Stimulated activated CD4-positive, alpha-beta T cell treated with anti-CD3 and anti-CD28 coated beads, Interleukin-12 subunit alpha, Interleukin-12 subunit beta, amount 100 ng/mL, for 48 hours (primary cell): ENCODE measurements at places on chromosomes 5 and 9.

DNA sequence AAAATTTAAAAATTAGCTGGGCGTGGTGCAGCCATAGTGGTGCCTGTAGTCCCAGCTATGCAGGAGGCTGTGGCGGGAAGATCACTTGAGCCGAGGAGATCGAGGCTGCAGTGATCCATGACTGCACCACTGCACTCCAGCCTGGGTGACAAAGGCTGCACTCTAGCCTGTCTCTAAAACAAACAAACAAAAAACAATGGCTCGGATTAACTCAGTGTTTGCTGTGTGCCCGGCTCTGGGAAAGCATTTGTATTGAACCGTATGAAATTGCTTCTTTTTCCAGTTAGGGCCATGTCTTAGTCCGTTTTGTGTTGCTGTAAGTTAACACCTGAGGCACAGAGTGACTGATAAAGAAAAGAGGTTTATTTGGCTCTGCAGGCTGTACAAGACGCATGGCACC is 62.6 kb downstream of the CFAP77 start:
- no peak for DNase-seq

DNA sequence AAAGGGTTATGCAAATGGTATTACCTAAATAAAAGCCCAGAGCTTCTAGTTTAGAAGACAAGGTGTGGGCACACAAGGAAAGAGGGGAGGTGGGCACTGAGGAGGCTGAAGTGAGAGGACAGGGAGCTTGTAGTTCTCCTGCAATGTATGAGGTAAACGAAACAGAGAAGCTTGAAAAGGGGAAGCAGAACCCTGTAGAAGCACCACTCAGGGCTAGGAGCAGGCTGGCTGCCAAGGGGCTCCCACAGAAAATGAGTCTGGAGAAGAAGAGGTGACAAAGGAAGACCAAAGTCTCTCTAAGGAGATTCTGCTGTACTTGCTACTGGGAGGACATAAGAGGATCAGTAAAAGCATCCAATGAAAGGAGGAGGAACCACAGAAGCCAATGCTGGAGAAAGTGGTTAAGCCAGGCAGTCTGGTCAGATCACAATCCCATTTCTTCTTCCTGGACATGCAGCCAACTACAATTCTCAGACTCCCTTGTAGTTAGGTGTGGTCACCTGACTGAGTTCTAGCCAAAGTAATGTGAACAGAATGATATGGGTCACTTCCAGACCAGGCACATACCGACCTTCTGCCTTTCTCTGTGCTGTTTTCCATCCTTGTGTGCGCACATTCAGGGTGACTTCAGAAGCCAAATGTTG is 174.5 kb upstream of the MAP3K1 start:
- DNase-seq: no peak

DNA sequence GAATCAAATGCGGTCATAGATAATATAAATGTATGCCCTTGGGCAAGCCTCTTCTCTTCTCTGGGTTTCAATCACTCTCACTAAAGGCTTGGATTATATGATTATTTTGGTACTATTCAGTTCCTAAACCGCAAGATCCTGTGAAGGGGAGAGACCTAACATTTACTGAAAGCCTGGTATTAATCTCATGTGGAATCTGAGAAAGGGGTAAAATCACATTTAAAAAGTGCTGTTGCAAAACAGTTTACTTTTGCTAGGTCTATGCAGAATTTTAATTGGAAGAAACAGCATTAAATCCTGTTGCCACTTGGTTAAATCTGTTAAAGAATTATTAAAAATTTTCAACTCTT is 50.7 kb downstream of the SLC44A1 start:
- DNase-seq: no peak

DNA sequence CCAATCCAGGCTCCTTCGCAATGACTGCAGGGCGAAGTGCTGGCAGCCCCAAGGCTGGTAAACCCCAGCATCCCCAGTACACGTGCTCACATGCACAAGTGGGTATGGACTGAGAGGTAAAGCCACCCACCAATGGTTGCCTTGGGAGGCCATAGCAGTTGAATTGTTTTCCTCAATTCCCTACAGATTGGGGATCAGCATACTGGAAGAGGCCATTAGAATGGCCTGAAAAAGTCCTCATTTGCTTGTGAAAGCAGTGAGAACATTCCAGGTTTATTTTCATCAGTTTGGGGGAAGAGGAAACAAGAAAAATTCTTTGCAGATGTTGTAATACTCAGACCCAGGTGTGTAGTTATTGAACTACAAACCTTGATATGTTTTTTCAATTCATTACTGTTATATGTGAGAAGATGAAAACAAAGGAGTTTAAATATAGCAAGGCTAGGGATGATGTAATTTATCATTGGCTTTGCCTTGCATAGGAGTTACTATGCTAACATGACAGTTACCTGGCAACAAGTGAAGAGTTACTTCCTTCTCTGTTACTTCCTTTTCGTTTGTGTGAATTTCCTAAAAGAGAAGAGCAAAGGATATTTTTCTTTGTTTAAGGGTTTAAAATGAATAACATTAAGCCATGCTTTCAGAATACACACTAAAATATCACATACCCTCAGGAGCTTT is 36.4 kb downstream of the MTMR12 start:
- DNase-seq: no peak

GRCh38 chr5:141100243-141100805 is at the start of gene PCDHB3:
Gene PCDHB3, plus strand, starts transcription at chr5:141100473. Its CDS starts 177 bp downstream, at chr5:141100650.
- peak; percentile 12 for DNase-seq

DNA sequence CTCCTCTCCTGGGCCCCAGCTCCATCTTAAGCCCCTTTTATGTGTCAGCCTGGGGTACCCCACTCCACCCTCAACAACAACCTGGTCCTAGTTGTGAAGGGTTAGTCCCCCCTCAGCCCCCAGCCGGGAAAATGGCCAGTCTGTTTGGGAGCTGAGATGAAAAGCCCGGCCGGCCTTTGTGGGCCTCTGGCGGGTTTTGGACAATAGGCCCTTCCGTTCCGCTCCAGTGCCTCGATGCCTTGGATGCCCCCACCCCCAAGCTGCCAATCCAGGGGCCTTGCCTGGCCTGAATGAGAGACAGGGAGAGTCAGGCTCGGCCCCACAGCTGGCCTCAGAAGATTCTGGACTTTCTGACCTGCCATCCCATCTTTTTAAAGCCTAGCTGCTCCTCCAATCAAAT is 9.2 kb downstream of the CNTFR start:
- DNase-seq: no peak

DNA sequence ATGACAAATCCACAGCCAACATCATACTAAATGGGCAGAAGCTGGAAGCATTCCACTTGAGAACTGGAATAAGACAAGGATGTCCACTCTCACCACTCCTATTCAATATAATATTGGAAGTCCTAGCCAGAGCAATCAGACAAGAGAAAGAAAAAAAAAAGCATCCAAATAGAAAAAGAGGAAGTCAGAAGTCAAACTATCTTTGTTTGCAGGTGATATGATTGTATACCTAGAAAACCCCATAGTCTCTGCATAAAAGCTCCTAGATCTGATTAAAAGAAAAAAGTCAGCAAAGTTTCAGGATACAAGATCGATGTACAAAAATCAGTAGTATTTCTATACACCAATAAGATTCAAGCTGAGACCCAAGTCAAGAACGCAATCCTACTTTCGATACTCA is 66.1 kb downstream of the OSMR start:
- no peak for DNase-seq

DNA sequence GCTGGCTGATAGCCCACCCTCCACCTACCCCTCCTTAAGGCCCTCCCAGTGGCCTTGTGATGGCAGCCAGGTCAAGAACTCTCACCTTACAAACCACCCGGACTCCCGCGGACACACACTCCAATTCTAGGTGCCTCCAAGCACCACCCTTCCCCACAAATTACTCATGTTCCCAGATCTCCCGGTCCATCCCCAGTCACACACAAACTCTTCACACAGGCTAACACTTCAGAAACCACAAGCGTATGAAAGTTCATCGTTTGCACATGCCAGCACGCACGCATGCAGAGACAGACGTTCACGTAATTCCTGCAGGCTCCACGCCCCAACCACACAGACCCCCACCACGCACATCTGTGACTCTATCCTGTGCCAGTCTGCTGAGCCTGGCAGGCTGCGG is 18.0 kb downstream of the NR5A1 start:
- no peak for DNase-seq

DNA sequence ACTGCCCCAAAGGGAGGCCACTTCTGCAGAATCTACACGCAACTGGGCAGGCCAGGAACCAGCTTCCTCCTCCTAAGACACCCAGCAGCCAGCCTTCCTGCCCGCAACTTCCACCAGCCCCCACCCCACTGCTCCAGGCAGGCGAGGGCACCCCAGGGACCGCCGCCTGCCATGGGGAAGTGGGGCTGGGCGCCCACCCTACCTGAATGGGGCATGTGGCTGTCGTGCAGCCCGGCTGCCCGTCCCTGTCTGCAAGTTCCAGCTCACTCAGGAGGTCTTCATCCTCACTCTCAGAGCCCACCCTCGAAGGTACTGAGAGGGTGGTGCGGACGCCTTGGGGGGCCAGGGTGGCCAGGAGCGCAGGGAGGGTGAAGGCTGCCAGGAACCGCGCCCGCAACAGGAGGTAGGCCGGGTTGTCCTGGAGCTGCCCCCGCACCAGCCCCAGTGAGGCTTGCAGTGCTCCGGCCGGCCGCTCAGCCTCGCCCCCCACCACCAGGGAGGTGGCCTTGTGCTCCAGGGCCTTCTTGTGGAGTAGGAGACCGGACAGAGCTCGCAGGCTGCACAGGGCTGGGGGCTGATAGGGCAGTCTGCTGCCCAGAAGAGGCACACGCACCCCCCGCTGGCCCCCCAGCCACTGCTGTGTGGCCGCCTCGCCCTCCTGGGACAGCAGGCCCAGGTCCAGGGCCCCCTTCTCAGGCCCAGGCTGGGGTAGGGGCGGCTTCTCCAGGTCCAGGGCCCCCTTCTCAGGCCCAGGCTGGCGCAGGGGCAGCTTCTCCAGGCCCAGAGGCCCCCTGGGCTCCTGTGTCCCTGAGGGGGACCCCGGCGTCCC is 4.1 kb upstream of the CARD9 start:
- no peak for DNase-seq

DNA sequence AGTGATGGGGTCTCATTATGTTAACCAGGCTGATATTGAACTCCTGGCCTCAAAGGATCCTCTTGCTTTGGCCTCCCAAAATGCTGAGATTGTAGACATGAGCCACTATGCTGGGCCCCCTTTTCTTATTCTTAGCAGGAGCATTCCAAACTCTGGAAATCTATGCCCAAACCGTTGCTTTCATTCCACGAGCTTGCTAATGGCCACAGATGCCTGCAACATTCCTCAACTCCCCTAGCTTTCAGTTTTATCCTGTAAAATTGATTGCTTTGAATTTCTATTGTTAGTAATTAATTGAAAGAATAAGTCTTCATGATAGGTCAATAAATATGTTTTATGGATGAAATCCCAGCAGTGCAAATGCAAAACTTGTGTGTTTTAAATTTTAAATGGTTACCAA is 564.8 kb upstream of the WWC1 start:
- DNase-seq: no peak

DNA sequence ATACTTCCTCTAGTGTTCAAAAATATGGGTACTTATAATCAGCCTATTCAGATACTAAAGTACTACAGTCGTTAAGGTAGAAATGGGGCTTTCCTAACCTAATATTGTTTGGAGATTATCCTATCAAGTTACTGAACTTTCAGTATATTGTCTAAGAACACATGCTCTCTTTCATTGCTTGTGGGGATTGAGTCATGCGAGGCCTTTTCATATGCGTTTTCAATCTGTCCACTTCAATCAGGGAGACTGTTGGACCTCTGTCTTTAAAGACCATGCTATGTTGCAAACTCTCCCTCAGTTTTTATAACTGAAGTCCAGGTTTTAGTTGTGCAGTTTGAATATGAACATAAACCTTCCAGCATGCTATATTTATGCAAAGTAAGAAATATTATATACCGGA is 15.0 kb downstream of the PRR16 start:
- DNase-seq: no peak

- DNase-seq: no peak
Observed at GRCh38 chr9:125460346-125460745, 198.7 kb downstream of the GAPVD1 start.

DNA sequence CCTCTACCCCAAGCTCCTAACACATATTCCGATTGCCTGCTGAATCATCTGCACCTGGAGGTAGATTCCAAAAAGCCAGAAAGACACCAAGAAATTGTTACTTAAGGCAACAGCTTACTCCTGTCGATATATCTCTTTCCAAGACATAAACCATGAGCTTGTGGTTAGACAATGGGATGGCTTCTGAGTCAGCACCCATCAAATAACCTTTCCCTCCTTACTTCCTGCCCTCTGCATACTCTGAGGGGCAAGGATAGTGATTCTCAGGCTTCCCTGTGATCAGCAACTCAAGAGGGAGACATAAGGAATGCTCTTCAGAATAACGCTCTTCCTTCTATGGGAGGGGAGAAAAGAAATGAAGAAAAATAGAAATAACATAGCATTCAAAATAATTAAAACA is 70.9 kb downstream of the TMEM215 start:
- no peak for DNase-seq

DNA sequence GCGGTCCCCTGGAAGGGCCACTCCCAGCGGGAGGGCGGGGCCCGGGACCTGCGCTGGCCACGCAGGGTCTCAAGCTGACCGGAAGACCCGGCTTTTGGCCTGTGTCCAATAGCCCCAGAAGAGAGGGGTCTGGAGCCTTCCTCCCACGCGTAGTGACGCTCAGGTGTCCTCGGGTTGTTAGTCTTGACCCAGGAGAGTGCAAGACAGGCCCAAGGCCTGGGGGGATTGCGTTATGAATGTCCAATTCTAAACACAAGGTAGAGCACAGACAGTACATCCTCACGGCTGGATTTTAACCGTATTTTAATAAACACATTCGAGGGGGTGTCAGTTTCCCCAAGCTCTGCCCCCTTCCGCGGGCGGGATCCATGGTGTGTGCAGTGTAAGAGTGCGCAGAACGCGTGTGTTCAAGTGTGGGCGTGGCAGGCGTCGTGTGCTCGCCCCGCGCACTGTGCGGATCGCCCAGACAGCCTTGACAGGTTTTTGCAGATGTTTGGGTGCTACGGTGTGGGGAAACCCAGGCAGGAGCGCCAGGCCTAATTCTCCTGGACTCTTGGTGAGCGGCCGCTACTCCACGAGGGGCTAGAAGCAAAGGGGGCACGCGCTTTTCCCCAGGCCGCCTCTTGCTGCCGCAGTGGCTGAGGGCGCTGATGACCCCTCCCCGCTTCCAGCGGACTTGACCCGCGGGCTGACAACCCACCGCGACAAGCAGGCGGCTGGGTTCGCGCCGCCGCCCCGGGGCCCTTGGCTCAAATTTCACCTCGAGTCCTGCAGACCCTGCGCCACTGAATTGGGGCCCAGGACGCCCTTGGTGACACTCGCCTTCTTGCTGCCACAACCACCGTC is 6.1 kb upstream of the DMRT3 start:
- no peak for DNase-seq

- DNase-seq: no peak
Observed at GRCh38 chr9:89522261-89522958, 24.5 kb upstream of the SEMA4D start.

GRCh38 chr5:103456476-103456875 is 106.1 kb downstream of the NUDT12 start:
- no peak for DNase-seq

- DNase-seq: no peak
Observed at GRCh38 chr5:54323495-54323894, 13.1 kb upstream of the ARL15 start.

- DNase-seq: no peak
Observed at GRCh38 chr5:59300930-59301329, 592.6 kb downstream of the PDE4D start.

GRCh38 chr9:108569624-108570023 is 286.2 kb downstream of the ACTL7B start:
- no peak for DNase-seq
